ENCODE measurements at places on chromosomes 5 and 9.

DNA sequence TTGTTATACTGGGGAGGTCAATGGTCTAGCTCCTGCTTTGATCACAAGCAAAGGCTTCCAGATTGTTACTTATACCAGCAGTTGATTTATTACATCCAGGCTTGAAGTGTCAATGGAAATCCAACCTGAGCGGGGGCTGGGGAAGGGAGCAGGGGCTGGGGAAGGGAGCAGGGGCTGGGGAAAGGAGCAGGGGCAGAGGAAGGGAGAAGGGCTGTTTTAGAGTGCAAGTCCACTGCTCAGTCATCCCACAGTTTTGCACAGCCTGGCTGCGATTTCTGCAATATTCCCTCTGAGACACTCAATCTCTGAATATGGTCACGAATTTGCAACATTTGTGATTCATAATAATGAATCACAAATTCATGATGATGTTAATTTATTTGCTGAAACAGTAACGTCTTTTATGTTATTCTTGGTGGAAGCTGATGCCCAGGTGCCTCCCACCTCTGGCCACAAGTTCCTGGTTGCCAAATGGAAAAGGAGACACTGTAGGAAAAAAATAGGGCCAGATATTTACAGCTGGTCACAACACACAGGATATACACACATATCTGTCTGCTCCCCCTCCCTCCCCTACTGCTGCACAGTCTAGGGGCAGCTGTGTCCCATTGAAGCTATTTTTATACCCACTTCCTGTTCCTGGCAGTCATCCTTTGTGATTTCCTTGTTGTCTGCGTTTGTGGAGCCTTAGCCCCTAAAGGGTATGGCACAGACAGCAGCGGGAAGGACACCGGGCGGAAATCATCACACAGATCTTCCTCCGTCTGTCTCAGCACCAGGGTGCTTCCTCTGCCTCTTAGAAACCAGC, 325.1 kb downstream of the GADD45G start:
- DNase-seq: no peak

- no peak for DNase-seq
Observed at GRCh38 chr5:112614285-112614684, 123.4 kb upstream of the APC start.

- no peak for DNase-seq
Observed at GRCh38 chr5:87266914-87267573, 639 bp upstream of the RASA1 start.

- no peak for DNase-seq
Observed at GRCh38 chr5:3862906-3863305, 267.3 kb downstream of the IRX1 start.

- no peak for DNase-seq
Observed at GRCh38 chr5:131607903-131608540, 27.0 kb downstream of the RAPGEF6 start.

GRCh38 chr9:77793849-77794248, 145.7 kb upstream of the GNA14 start:
- DNase-seq: no peak

DNA sequence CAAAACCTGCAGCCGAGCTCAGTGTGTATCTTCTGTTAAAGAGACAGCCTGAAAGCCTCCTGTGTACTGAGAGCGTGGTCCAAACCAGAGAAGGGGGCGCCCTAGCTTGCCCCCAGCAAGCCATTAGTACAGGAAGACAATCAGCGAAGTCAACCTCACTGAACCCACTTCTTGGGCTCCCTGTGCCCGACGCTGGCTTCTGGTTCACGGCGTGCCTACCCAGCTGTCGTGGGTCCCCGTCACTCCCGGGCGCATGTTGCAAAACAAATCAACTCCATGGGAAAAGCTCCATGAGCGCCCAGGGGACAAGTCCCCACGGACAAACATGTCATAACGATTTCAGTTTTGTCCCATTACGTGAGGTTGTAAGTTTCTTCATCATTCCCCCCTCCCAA, 326.9 kb downstream of the SH3GL2 start:
- DNase-seq: no peak

DNA sequence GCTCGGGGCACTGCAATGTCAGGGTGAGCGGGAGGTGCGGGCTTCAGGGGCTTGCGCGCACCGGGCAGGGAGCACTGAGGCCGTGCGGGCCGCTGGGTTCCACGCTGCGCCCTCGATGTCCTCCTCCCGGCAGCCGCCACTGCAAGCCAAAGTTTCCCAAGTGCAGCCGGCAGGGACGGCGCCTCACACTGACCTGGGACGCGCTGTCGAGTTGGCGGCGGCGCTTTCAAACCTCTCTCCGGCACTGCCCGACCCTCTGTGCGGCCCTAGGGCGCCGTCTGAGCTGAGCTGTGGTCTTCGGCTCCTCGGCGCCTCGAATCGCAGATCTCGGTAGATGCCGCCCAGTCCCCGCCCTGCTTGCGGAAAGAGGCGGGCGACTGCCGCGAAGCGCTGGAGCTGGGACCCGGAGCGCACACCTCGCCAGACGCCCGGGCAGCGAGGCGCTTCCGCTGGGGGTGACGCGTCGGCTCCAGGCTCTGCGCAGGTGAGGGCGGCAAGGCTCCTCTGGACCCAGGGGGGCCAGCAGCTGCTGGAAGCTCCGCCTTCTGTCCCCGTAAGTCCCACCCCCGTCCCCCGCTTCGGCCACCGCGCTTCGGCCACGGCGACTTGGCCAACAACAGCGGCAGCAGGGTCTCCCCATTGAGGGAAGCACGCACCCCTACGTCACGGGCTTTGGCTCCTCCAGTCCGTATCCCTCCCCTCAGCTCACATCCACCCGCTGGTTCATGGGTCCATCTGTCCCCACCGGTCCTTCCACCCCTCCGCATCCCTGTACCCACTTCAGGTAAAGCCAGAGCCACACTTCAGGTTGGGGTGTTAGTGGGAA, at the start of gene ANKRD34B:
TSS of gene ANKRD34B (minus strand) at position 320 of the 826 bp plus-strand sequence. CDS start 10,261 bp downstream, outside the sequence.
- no peak for DNase-seq

- no peak for DNase-seq
Observed at GRCh38 chr9:20552874-20553557, 69.3 kb downstream of the MLLT3 start.

DNA sequence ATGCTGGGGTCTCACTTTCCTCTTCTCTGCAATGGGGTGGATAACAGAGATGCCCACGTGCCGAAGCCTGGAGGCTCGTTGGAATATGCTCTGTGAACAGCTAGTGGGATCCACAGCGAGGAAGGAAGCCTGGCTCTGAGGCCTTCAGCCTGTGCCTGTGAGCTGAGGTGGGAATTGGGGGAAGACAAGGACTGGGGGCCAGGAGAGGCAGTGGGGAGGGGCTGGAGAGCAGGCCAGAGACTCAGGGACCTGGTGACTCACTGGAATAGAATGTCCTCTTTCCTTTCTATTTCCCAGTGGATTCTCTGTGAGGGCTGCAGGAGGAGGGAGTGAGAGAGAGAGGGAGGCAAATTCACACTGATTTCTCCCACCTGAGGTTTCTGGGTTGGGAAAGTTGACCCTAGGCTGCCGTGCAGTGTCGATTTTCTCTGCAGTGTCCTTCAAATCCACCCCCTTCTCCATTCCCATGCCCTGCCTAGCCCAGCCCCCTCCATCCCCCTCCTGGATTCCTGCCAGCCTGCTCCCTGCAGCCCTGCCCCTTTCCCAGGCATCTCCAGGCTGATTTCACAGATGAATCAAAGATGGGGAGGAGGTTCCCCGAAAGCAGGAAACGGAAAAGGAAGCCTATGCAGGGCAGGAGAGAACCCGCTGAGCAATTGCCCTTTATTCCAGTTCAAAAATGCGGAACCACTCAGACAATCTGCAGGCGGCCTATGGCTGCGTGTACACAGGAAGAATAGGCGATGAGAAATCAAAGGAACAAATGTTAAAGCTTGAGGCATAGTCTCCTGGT, 1.4 kb upstream of the SPAAR start:
- DNase-seq: no peak

GRCh38 chr5:82719368-82719767, 357.8 kb downstream of the TMEM167A start:
- no peak for DNase-seq

GRCh38 chr9:104740621-104741020, 6.9 kb upstream of the NIPSNAP3A start:
- no peak for DNase-seq

GRCh38 chr5:179148703-179149170, 88.6 kb downstream of the ZNF354C start:
- DNase-seq: no peak

DNA sequence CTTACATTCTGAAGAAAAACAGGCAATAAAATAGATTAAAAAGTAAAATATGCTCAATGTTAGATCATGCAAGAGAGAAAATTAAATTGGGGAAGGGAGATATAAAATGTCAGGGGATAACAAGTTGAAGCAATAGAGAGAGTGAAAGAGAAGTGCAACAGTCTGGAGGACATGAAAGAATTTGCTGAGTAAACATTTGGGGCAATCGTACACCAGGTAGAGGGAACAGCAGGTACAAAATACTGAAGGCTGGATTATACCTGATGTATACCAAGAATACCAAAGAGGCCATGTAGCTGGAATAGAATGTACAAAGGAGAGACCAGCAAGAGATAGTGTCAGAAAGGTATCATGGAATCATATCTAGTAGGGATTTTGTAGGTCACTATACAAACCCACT, 300.8 kb downstream of the DNAH5 start:
- DNase-seq: no peak

- no peak for DNase-seq
Observed at GRCh38 chr9:109118808-109119438, 824 bp downstream of the TMEM245 start.

- no peak for DNase-seq
Observed at GRCh38 chr5:181084621-181085195, 44.6 kb downstream of the BTNL9 start.
